ENCODE measurements at places on chromosomes 11 and 22.

DNA sequence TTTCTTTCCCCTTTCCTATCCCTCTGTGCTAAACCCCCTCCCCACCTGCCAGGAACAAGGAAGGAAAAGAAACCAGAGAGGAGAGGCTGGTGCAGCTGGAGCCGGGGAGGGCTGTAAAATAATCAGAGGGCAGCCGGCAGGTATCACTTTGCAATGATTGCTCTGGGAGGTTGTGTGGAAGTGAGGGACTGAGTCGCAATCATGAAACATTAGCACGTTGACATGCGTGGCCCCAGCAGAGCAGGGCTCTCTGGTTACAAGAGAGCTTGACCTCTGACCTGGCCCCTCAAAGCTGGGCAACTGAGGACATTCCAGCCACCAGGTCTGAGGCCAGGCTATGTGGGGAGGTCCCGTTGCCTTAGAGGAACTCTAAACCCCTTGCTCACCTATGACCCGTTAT, 170.8 kb upstream of the BDNF start:
- no peak for DNase-seq

DNA sequence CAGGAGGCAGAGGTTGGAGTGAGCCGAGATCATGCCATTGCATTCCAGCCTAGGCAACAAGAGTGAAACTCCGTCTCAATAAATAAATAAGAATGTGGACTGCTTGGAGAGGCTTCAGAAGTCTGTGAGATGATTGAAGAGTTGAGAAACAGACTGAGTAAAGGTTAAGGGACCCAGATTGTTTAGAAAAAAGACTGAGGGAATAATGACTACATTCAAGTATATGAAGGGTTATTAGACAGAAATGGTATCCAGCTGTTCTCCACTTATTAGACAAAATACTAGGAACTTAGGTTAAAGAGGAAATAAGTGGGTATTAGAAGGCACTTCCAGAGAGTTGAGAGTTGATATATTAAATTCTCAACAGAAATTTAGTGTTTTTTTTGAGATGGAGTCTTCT, 10.5 kb upstream of the YAP1 start:
- no peak for DNase-seq

DNA sequence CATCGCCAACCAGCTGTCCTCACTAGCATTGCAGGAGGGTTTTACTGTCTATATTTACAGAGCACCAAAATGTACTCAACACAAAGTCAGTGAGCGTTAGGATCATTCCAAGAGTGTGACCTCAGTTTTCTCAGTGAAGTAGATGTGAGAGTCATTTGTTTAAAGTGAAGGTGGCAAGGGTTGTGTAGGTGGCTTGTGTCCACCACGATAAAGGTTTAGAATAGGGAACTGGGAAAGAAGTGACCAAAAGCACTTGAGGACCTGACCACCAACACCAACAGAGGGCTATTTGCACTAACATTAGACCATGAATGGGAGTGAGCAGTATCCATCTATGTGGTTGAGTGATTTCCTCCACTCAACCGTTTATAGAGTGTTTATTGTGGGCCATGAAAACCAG, 152.5 kb upstream of the POU2AF2 start:
- no peak for DNase-seq

GRCh38 chr22:42880815-42881214, 23.7 kb upstream of the ARFGAP3 start:
- no peak for DNase-seq

- no peak for DNase-seq
Observed at GRCh38 chr11:133047771-133048115, 484.6 kb downstream of the OPCML start.

GRCh38 chr22:35043252-35043933, 22.6 kb upstream of the ISX start:
- no peak for DNase-seq

DNA sequence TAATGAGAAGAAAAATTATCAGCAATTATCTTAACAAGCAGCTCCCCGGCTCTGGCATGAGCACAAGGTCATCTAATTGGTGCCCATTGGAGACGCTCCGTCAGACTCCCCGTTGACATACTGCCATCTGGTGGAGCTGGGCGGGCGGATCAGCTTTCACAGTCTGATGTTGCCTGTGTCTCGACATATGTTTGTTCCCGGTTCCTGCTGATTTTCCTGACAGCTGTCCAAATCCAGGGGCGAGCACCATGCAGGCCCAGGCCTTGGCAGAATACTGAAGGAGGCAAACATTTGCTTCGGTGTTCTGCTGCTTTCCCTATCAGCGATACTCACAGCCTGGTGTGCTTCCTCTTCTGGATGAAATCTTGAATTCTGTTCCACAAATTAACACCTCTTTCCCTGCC, 43.8 kb upstream of the BARX2 start:
- no peak for DNase-seq
